Effector memory CD8-positive, alpha-beta T cell (primary cell): ENCODE measurements at places on chromosomes 5 and 9.

GRCh38 chr9:127662617-127663016 is 44.2 kb upstream of the CFAP157 start:
- DNase-seq: no peak

DNA sequence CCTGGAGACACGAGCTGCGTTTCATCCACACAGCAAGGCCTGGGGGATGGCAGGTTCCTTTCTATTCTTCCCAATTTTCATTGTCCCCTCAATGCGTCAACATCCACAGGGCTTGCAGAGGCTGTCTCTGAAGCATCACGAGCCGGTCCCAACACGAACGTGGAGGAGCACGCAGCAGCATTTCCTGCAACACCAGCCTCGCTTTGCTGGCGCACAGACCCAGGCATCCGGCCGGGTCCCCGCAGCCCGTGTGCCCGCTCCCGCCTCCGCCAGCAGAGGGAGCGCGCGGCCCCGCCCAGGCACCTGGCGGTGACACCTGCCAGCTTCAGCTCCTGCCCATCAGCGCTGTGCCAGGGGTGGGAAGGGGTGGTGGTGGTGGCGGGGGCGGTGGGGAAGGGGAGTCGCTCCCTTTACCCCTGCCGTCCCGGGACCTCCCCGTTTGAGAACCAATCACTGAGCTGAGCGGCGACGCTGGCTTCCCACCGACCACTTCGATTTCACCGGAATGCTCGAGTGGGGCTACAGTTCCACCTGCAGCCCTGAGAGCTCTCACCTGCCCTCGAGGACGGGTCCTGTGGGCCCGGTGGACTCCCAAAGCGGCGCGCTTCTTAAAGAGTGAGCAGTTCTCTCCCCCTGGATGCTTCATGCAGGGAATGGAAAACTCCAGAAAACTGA is 464.5 kb downstream of the ICE1 start:
- no peak for DNase-seq

DNA sequence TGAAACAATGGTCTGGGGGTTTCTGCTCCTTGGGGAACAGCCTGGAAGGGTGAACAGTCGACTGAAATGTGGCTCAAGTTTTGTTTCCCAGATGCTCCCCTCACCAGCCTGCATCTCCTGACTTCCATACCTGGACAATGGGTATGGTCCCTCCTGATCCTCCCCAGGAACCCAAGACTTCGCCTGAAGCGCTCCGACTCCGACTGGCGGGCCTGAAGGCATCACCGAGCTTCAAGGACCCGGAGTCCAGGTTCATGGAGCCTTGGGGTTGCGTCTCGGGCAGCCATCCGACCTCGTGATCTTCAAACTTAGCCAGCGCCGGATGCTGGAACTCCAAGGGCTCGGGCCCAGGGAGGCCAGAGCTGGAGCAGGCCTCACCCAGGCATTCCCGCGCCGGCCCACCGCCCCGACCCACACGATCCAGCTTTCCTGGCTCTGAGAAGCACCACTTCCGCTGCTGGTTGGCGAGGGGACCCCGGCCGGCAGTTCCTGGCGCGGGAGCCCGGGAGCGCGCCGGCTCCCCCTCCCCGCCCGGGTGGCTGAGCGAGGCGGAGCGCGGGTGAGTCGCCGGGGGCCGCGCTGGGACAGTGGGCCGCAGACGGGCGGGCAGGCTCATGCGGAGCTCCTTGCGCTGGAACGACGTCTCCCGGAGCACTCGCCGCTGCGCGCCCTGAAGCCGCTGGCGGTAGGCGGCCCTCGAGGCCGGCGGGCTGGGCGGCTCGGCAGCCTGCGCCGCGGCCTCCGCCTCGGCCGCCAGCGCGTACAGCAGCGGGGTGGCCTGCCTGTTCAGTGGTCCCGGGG is 5.2 kb downstream of the SHROOM1 start:
- no peak for DNase-seq

GRCh38 chr5:96823900-96824380 is 16.2 kb upstream of the ERAP1 start:
- DNase-seq: no peak

GRCh38 chr5:82291420-82291819 is 13.3 kb upstream of the RPS23 start:
- no peak for DNase-seq

DNA sequence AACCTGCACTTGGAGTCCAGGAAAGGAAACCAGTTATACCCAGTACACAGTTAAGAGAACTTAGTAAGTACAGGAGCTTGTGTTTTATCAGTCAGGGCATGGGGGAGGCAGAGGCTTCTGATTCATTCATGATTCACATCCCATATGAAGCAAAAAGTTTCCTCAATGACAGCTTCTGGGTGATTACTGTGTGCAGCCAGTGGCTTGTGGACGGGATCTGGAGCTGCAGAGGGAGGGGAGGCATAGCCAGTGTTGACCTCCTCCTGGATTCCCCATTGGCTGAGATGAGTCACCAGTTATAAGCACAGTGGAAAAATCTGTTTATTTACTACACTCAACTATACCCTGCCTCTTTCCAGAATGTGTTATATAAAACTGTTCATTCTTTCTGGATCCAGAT is 17.7 kb downstream of the IL31RA start:
- DNase-seq: no peak

GRCh38 chr5:124725040-124725434 is 21.4 kb downstream of the ZNF608 start:
- no peak for DNase-seq

- DNase-seq: no peak
Measured at GRCh38 chr5:54301220-54301619, 9.2 kb downstream of the ARL15 start.
